Substantia nigra (tissue), 51 donors: ENCODE measurements at places on chromosomes 2 and 18.

DNA sequence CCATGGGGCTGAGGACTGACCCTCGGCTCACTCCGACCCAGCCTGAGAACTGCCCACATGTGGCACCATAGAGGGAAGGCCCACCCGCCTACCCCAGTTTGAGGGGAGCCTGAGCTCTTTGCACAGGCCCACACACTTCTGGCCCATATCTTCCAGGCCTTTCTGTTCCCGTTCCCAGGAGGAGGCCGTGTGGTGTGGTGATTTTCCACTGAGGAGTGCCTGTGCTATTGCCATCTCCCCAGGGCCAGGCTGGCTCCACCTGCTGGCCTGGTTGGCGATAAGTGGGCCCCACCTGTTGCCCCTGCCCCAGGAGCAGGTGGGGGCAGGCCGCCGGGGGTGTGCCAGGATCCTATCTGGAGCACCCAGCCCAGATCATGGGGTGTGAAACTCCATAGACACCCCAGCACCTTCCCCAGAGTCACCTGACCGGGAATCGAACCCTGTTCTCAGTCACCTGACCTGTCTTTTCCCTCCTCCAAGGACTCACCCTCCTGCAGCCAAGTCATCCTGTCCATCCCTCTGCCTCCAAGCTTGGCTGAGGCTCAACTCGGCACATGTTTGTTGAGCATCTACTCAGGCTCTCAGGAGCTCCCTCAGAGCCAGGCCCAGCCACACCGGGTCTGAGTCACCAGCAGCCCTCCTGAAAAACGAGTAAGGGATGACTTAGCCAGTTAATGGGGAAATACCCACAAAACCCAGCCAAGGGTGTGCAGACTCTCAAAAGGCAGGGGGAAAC lies 120.1 kb downstream of the CYP26B1 start:
- no peak for DNase-seq

- no peak for DNase-seq
Observed at GRCh38 chr2:173196638-173197037, 121.0 kb downstream of the MAP3K20 start.

DNA sequence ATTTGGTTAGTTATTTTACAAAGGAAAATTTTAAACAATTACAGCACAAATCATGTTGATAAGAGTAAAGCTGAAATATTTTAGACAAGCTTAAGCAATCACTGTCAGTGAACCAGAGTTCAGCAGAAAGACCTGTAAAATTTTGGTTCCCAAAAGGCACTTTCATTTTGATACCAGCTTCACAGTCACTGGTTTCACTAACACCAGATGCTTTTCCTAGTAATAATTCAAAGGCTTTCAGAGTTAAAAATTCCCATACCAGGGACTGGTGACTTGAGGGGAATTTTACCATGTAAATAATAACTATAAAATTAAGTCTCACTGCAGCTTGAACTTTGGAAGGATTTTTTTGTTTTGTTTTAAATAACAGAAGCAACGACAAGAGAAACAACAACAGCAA lies 102.3 kb upstream of the CD302 start:
- no peak for DNase-seq

DNA sequence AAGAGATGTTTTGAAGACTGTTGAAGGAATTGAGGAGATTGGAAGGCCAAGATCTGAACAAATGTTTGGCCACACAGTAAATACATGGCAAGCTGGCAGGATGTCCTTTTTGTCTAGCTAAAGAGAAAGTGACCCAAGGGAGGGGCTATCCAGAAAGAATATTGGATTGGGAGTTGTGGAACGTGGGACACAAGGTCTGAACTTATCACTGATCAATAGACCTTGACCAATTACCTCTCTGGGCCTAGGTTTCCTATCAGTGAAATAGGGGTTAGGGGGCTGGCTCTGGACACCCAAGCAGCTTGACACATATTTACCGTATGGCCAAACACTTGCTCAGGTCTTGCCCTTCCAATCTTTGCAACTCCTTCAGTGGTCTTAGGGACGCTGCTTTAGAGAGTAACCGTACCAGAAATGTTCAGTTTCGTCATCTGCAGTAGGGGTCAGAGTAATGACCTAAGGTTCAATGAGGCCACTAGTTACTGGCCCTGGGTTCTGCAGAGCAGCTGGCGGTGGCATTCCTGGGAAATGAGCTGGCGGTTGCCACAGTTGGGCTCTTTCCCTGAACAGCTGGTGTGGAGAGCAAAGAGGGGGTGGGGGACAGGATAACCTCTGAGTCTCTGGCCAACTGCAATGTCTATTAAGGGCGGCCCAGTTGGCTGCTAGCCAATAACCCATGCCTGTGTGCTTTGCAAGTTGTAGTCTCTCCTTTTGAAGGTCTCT lies 70.1 kb upstream of the STPG4 start:
- DNase-seq = no peak

- no peak for DNase-seq
Observed at GRCh38 chr2:12244070-12244469, 472.7 kb upstream of the TRIB2 start.

- DNase-seq = no peak
Observed at GRCh38 chr2:159571540-159572260, 44.6 kb downstream of the BAZ2B start.

- no peak for DNase-seq
Observed at GRCh38 chr2:127680706-127681287, 5.5 kb upstream of the LIMS2 start.

GRCh38 chr2:177093371-177093770 lies 119.2 kb upstream of the HNRNPA3 start:
- DNase-seq = no peak

GRCh38 chr2:156356014-156356754 lies 23.7 kb upstream of the NR4A2 start:
- DNase-seq = no peak

DNA sequence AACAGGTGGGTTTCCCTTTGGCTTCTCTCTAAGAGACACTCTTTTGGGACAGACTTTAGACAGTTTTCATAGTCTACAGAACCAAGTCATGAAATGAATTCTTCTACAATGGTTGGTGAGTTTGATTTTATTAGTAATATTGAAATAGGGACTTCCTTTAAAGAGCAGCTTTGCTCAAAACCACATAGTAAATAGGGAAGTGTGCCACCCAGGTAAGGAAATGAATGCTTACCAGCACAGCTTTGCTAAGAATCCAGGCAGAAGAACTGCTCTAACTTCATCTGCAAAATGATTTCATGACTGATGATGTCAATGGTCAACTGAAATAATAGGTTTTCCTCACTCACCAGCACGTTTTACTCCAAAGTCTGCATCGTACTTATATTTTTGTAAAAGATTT lies 89.2 kb downstream of the NYAP2 start:
- DNase-seq = no peak

GRCh38 chr18:8443505-8443904 lies 165.7 kb upstream of the RAB12 start:
- DNase-seq = no peak

DNA sequence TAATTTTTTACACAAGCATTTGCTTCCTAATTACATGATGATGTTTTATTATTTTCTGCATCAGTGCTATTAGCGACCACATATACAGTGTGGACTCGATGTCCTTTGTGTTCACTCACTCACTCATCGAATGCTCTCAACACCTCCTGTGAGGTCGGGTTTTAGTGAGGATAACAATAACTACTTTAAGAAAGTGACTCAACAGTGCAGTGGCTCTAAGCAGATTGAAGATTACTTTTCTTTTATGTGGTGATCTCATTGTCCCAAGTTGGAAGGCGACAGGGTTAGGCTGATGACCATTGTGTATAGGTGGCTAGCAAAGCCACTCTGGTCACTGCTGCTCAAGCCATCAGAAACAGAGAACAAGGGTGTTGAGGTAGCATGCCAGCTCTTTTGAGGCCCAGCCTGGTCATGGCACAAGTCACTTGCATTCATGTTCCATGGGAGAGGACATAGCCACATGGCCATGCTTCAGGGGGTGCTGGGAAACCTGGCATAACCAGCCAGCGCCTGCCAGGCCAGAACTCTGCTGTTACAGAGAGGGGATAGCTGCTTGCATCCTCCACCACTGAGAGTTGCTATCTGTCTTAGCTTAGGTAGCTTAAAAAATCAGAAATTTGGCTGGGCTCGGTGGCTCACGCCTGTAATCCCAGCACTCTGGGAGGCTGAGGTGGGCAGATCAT lies 60.4 kb downstream of the PDCL3 start:
- DNase-seq = no peak

- DNase-seq = no peak
Observed at GRCh38 chr2:155372969-155373368, 674.5 kb downstream of the KCNJ3 start.

DNA sequence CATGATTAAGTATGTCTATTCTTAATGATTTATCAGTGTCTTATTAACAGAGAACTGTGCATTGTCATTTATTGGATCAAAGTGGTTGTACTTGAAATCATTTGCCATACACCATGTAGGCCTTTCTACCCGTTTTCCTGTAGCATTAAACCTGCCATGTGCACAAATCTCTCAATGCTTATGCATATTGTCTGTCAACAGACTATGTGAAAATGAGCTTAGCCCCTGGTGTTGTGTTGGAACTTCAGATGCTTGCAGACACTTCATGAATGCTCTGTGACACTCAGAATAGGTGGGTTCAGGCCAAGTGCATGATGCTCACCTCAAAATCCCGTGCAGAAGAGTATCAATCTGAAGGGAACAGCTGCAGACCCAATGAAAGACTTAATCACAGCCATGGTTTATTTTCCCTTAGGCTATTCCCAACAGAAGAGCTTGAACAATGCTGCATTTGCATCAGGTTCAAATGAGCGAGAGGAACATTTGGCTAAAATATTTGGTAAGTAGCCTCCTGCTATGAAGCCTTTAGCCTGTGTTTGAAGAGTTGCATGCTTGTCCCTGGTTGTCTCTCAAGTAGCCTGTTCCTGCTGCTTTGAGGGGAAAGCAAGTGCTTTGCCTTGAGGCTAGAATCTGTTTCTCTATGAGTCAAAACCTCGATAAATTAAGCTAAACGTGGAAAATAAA lies 6.1 kb downstream of the C2orf92 start:
- no peak for DNase-seq

GRCh38 chr2:192932376-192932775 lies 737.6 kb upstream of the TMEFF2 start:
- no peak for DNase-seq

DNA sequence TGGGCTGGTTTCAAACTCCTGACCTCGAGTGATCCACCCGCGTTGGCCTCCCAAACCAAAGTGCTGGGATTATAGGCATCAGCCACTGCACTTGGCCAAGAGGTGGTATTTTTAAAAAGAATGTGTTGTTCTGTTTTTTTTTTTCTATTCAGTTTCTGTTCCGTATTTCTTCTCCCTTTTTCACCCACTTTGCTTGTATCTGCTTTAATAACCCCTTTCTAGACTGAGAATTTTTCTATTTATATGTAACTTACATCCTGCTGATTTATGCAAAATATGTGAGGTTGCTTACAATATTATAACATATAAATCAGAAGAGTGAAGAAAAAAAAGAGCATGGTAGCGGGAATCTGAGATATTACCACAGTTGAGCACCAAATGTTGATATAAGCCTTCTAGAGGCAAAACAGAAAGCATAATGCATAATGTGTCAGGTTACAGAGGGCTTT lies 17.2 kb upstream of the LYPD6B start:
- no peak for DNase-seq

DNA sequence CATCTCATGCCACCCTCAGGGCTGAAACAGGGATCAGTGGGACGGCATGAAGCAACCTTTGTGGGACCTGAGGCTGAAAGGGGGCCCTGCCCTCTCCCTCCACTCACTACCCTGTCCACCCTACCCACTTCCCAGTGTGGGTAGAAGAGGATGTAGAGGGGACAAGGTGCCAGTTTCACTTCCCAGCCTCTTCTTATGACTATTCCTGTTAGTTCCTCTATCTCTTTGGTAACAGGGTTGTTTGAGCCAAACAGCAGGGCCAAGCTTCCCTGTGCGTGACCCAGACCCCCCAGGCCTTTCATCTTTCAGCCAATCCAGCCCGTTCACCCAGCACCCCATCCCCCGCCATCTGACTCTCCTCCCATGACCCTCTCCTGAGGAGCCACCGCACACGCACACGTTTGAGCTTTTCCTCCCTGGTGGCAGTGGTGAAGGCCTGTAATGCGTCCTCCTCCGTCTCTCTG lies 82.3 kb downstream of the STPG4 start:
- DNase-seq = no peak

DNA sequence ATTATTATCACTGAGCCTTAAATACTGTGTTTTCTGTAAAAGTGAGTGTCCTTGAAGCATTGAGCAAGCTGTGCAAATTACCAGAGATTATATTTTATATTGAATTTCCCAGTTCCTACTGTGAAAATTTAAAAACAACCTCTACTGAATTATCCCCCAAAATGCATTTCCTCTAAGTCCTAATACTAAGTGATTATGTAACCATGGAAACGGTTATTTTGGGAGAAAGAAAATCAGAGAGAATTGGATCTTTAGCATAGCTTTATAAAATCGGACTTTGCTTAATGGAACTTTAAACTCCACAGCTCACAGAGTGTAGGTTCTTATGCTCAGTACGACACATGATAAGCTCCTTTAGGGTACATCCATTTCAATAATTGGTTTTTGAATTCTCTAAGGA lies 19.3 kb upstream of the CHMP1B start:
- no peak for DNase-seq

DNA sequence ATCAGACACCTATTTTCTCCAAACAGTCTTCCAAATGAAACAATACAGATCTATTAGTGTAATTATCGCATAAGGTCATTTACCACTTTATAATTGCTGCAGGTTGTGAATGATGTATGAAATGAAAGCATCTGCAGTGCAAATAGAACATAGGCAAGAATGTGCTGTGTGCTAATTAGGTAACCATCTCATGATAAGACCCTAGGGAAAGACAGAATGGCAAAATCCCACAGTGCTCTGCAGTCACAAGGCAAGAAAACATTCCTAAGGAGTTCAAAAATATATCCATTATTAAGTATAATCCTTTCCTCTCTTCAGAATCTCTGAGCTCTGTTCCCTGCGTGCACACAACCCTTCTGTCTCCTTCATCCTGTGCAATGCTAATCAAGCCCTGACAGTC lies 488.1 kb downstream of the NR4A2 start:
- DNase-seq = no peak

GRCh38 chr2:230471074-230471473 lies 55.1 kb downstream of the SP100 start:
- DNase-seq = no peak
